Amygdala (tissue), 56 donors: ENCODE measurements at places on chromosomes 5 and 9.

- DNase-seq: no peak
Observed at GRCh38 chr9:96447406-96447805, 2.6 kb upstream of the HABP4 start.

- DNase-seq: no peak
Observed at GRCh38 chr9:134863941-134864820, 16.4 kb upstream of the FCN2 start.

GRCh38 chr5:143714629-143715028 is 97.3 kb upstream of the HMHB1 start:
- DNase-seq: no peak

DNA sequence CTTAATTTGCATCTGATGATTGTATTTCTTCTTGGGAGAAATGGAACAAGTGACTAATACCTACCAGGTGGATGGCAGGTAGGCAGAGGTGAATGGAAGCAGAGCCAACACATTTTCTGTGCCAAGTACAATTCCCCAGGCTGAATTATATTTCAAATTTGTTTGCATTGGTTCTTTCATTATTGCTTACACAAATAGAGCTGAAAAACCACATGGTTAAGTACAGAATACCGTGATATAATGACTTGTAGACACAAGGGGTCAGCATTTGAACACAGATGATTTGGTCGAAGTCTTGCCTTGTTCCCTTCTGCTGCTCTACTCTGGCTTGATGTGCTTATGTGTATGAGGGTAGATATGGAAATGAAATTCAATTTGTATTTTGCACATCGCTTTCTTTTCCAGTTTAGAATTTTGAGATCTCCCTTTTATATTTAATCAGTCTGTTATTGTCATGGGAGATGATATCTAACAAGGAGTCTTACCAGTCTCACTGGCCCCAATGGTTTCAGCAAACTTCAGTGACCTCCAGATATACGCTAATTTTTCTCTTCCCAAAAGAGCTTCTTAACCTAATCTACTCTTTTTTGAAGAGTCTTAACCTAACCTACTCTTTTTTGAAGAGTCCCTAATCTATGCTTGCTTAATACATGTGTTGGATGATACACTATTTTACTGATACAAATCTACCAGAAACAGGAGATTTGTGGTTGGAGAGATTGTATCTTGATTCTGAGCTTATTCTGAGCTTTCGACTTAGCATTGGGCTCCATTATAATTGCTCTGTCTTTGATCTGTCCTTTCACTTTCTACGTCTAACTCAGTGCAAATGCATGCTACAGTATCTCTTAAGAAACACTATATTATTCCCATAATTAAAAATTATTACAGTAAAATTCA is 88.1 kb downstream of the PCSK1 start:
- DNase-seq: no peak

- DNase-seq: no peak
Observed at GRCh38 chr9:71824257-71824656, 55.9 kb upstream of the CEMIP2 start.

- no peak for DNase-seq
Observed at GRCh38 chr5:61949679-61950435, 356.1 kb upstream of the KIF2A start.

- no peak for DNase-seq
Observed at GRCh38 chr5:152170350-152170749, 234.7 kb downstream of the NMUR2 start.

DNA sequence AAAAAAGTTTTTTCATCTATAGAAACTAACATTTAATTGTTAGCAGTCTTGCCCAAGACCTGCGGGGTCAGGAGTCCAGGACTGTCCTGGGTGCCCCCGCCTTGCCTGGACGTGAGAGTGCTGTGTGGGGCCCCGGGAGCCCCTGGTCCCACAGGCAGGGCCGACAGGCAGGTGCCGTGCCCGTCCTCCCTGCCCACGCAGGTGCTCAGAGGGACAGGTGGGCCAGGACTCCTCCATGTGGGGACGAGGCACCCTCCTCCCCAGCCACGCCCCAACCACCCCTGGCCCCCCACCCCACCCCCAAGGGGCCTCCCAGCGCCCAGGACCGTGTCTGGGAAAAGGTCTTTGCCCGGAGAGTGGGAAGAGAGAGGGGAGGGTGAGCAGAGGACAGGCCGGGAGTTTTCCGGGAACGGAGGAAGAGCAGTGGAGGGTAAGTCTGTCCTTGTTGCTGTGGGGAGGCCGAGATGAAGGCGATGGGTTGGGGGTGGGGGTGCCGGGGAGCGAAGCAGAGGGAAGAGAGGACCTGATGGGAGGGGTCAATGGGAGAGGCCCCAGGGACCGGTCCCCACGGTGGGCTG is 2.7 kb upstream of the LCN12 start:
- no peak for DNase-seq

DNA sequence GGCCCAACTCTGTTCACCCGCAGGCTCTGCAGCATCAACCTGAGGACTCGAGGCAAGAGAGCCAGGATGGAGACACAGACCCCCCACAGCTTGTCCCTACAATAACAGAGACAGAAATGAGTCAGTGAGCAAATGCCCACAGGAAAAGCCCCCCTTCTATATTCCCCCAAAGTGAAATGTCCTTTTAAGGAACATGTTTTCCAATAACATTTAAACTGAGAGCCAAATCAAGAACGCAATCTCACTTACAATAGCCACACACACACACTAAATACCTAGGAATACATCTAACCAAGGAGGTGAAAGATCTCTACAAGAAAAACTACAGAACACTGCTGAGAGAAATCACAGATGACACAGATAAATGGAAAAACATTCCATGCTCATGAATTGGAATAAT is 49.0 kb downstream of the TEX10 start:
- DNase-seq: no peak

DNA sequence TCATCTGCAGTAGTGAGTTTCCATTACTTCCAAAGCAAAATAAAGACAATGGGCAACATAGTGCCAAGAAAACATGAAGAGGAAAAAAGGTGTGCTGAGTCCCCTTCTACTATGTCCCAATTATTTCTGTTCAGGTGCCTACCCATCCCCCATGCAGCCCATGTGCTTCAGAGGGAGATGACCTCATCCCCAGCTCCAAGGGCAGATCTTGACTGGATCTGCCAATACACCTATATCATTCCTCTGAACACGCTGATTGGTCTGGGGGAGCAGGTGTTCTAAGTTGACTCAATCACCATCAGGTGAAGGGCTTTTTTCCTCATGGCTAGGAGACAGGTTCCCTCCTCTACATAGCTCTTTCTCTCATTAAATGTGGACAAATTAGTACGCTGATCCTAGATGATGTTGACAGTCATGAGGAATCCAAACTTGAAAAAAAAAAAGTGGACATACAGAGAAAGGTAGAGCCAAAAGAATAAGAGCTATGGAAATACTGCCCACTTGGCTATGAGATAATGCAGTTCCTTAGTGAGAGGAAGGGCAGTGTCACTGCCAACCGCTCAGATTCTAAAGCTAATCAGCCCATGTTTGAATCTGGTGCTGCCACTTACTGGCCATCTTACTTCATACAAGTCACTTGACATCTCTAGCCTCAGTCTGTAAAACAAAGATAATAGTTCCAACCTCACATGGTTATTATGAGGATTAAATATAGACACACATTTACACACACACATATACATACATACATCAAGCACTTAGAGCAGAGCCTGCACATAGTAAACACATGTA is 23.1 kb downstream of the PRELID2 start:
- no peak for DNase-seq

DNA sequence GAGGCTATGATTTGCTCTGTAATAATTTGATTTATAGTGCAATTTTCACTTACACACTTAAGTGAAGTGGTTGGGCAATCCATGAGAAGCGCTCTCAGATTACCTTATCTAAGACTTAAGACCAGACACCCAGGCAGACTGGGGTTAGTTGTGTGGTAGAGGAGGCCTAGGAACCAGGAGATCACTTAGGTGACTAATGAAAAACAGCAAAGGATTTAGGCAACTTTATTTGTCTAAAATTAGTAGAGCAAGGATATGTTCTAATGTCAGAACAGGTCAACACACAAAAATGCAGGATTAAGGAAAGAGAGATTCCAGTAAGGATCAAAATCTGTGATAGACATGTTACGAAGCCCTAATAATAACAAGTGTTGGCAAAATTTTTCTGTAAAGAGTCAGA is 913.8 kb downstream of the TLE1 start:
- no peak for DNase-seq

GRCh38 chr5:1814183-1815020 is 13.2 kb downstream of the NDUFS6 start:
- no peak for DNase-seq

DNA sequence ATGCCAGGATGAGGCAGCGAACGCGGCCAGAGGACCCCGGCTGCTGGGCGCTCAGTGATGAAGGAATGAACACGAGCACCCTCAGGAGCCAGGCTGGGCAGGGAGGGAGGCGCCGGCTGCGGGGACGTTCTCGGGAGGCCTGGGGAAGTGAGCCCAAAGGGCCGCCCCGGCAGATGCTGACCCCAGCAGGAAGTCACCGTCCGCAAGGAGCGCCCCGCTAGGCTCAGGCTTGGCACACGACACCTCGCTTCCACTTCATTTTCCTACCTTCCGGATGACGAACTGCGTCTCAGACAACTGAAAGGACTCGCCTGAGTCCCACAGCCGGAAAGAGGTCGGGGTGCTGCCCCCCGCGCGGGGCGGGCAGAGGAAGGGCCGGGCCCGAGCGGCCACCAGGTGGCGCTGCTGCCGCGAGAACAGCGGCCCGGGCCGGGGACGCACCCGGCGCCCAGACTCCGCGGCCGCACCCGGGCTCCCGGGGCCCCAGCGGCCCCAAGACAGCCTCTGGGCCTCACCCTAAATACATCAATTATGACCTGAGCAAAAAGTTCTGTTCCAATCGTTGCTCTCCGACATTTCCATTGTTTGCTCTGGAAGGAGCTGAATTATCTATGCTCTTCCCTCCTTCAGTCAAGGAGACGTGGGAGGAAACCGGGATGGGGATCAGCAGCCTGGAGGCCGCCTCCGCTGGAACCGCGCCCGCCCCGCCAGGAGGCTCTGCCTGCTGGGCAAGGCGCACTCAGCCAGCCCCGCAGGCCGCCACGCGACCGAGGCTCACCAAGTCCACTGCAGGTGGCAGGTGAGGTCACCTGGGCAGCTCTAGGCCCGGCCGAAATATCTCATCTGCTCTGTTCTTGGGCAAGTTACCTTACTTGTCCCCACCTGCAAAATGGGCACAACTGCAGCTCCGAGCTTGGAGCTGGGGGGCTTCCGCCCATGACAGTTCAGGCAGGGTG is 107.0 kb downstream of the ZNF354C start:
- DNase-seq: peak; percentile 32

- no peak for DNase-seq
Observed at GRCh38 chr5:141155540-141156374, 5.9 kb downstream of the PCDHB6 start.

- no peak for DNase-seq
Observed at GRCh38 chr9:76567086-76567485, 108.1 kb downstream of the GCNT1 start.

DNA sequence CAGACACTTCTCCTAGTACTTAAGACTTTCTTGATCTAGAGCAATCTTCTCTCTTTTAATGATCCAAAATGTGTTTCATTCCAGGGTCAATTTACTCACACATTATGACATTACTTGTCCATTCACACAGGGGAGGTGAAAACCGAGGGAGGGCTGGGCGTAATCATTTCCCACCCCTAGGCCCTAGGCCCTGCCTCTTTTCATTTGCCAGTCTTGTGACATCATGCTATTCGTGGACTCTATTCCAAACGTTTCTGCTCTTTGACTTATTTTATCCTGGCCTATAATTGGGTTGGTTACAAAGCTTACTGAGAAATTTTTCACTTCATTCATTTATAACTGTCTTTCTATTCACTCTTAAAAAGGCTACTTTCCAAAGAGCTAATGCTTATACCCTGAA is 2.4 kb downstream of the DCAF12 start:
- no peak for DNase-seq

- no peak for DNase-seq
Observed at GRCh38 chr5:12865529-12865928, 961.3 kb upstream of the CTNND2 start.

DNA sequence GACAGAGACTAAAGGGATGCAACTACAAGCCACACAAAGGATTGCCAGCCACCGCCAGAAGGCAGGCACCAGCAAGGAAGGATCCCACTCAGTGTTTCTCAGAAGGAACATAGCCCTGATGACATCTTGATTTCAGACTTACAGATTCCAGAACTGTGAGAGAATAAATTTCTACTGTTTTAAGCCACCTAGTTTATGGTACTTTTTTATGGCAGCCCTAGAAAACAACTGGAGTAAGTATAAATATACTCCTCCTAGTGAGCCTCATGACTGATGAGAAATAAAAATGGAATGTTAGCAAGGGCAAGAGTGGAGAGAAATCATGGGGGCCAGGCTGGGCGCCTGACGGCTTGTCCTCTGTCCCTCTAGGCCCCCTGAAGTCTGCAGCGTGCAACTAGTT is 307.3 kb downstream of the PIK3R1 start:
- DNase-seq: no peak

GRCh38 chr9:110217656-110218099 is 9.7 kb upstream of the C9orf152 start:
- no peak for DNase-seq

DNA sequence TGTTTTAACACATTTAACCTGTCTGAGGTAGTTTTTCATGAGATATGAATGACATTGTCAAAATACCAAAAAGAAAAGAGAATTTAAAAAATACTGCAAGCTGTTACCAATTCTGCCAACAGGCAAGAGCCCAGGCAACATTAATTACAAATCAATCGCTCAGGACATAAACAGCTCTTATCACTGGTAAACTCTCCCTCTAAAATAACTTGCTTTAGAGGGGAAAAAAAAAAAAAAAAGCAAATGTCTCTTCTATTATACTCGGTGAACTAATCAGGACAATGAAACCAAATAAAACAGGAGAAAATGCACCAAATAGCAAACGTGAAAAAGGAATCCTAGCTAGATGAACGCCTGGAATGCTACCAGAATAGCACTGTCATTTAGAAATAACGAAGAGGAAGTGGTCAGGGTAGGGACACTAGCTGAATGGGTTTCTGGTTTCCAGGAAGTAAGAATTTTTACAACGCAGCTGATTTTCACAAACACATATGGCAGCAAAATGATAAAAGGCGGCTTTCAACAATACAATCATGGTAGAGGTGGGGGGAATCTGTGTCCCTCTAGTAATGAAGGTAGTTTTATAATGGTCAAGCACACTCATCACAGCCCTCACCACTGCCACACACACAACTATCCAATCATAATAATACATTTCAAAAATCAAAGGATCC is 94.9 kb downstream of the DENND1A start:
- DNase-seq: no peak

DNA sequence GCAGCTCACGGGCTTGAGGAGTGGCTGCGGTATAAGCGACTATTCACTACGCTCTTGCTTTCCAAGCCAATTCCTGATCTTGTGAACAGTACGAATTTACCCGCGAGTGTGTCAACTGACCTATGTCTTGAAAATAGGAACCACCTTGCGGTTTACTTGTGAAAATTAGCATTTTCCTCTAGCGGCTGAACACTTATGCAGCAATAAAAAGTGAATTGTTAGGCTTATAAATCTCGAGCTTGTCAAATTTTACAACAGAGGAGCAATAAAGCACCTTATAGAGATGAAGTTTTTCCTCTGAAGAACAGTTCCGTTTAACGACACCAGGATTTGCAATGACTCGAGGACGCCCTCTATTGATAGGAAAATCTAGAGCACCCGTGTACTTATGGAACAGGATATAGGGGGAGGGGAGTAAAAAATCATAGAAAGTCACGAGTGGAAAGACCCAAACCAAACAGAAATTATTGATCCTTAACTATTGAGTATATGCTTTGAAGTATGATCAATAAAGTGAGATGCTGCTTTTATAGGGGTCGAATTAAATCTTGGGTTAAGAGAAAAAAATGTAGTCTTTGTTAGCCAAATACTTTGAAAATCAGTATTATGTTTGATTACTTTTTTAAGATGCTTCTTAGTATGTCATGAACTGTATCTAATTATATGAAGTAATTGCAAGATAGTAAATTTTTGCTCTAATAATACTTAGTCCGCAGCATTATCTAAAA is 1.9 kb upstream of the RGMB start:
- DNase-seq: no peak
